CD4-positive, alpha-beta memory T cell (primary cell): ENCODE measurements at places on chromosomes 4 and X. TPM values are rescaled to one million over a fixed set of nuclear protein-coding genes. Genes with fewer than 3 reads are reported as not detected.

- DNase-seq, result no peak
- no peaks in the 10 kb centered on the region for H3K36me3 ChIP-seq
- H3K4me1 ChIP-seq, result no peaks in the 10 kb centered on the region
- no peak overlapping the region for H3K27ac ChIP-seq
These were observed 18.2 kb downstream of the ANKRD50 start for GRCh38 chr4:124694306-124694705.

DNA sequence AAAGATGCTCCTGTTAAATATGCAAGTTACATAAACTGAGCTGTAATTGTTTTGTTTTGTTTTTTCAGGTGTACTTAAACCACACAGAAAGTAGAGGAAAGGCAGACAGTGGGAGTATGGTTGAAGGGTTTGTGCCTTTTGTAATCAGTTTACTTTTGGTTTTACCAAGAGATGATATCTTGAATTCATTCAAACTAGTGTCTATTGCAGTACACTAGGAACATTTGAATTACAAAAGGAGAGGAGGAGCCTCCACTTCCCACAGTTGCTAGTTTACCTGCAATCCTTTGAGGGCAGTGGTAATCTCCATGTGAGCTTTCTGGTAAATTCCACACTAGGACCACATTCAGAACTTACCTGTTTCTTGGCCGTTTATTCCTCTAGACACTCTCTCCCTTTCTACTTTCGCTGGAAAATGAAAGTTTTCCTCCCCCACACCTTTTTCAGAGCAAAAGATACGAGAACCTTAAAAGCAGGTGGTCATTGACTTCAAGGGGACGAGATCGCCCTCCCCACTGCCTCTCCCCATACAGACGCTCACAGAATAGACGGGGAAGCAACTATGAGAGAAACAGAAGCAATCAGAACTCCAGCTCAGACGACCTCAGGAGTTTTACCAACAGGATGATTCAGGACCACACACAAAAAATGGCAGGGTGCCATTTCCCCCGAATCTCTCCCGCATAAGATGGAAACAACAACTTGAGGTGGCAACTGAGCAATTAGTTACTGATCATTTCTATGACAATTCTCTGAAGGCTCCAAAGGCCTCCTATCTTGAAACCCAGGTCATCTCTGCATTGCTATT, 3.3 kb downstream of the RBM47 start:
- H3K4me1 ChIP-seq, result peaks cover 8% of the 10 kb centered on the region
- no peak overlapping the region for H3K27ac ChIP-seq
- no peak overlapping the region for H3K4me3 ChIP-seq
- DNase-seq, result no peak
- H3K36me3 ChIP-seq, result no peaks in the 10 kb centered on the region

DNA sequence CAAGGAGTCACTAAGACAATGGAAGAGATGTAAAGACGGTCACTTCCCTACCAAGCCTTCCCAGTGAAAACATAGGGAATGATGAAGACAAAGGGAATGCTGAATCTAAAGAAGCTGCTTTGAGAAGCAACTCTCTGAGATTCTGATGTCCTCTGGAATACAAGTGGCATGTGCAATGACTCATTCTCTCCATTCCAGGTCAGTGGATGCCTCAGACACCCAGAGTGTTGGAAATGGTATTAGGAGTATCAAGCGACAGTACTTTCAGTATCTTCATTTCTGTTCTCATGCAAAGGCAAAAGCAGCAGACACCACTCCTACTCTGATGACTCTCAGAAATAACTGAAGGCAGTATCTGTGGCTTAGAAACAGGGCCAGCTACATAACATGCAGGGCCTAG, 102.6 kb downstream of the FSTL5 start:
- no peak overlapping the region for H3K4me3 ChIP-seq
- no peak for DNase-seq
- no peaks in the 10 kb centered on the region for H3K27me3 ChIP-seq
- no peaks in the 10 kb centered on the region for H3K36me3 ChIP-seq
- H3K27ac ChIP-seq, result no peak overlapping the region

GRCh38 chr4:149238097-149238496, 577.5 kb downstream of the IQCM start:
- no peaks in the 10 kb centered on the region for H3K4me1 ChIP-seq
- no peak for DNase-seq

GRCh38 chr4:88584471-88584900, 7.8 kb upstream of the HERC3 start:
- no peak overlapping the region for H3K27ac ChIP-seq
- no peak for DNase-seq
- no peaks in the 10 kb centered on the region for H3K4me1 ChIP-seq
- H3K27me3 ChIP-seq, result no peaks in the 10 kb centered on the region

DNA sequence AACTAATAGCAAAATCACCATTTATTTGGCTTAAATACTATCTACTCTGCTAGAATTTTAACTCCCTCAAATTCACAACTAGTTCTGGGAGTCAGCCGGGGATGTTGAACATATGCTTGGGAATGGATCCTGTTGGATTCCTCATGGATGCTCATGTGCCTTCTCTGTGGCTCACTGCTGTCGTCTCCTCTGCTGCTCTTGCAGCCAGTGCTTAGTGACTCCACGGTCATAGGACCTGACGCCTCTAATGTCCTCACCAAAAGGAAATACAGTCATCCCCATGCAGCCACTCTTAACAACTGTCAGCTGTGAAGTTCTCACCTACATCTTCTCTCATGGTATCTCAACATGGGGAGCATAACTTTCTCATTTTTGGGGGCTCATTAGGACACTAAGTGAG, 59.4 kb downstream of the HMGB2 start:
- H3K4me3 ChIP-seq, result no peak overlapping the region
- H3K4me1 ChIP-seq, result no peaks in the 10 kb centered on the region
- H3K36me3 ChIP-seq, result no peaks in the 10 kb centered on the region
- H3K27ac ChIP-seq, result no peak overlapping the region
- H3K27me3 ChIP-seq, result no peaks in the 10 kb centered on the region
- DNase-seq, result no peak

GRCh38 chrX:29487714-29488113, 727.6 kb upstream of the MAGEB2 start:
- H3K27me3 ChIP-seq, result no peaks in the 10 kb centered on the region
- no peaks in the 10 kb centered on the region for H3K36me3 ChIP-seq
- H3K4me1 ChIP-seq, result no peaks in the 10 kb centered on the region
- DNase-seq, result no peak

- peaks cover 52% of the 10 kb centered on the region for H3K4me1 ChIP-seq
- H3K27ac ChIP-seq, result peak overlapping the region; percentile 59
- no peaks in the 10 kb centered on the region for H3K27me3 ChIP-seq
- DNase-seq, result peak; percentile 75
These were observed 3.5 kb upstream of the VMA21 start for GRCh38 chrX:151393514-151393913.

Gene CT45A1
- polyA plus RNA-seq, result not detected

Gene PLS3
- 0.76 TPM for polyA plus RNA-seq

Gene MAGED4
- polyA plus RNA-seq, result 2.1 TPM

Gene HMGB2
- 197 TPM for polyA plus RNA-seq
